ENCODE measurements at places on chromosomes 7 and 10. TPM values are rescaled to one million over a fixed set of nuclear protein-coding genes. Genes with fewer than 3 reads are reported as not detected.

- DNase-seq, result no peak
Measured at GRCh38 chr10:19077276-19077675, 28.7 kb downstream of the MALRD1 start.

DNA sequence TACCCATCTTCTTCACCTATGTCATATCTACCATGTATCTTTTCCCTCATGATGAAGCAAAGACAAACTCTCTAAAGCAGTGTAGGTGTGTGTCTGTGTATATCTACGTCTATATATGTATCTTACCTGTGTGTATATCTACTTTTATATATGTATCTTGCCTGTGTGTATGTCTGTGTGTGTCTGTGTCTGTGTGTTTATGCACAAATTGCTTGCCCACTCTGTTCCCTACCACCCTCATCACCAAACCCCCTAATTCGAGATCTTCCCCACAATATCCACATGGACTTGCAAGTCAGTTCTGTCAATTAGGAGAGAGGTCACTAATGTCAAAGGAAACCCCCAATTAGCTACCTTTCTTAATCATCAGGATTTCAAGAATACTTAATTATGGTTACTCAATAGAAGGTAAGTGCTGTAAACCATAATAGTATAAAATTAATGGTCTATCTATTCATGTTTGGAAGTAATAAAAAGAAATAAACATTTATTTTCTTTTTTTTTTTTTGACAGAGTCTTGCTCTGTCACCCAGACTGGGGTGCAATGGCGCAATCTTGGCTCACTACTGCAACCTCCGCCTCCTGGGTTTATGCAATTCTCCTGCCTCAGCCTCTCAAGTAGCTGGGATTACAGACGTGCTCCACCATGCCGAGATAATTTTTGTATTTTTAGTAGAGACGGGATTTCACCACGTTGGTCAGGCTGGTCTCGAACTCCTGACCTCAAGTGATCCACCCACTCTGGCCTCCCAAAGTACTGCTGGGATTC lies 43.6 kb downstream of the ANKRD61 start:
- no peak for DNase-seq

- DNase-seq, result no peak
Measured at GRCh38 chr7:152867502-152867874, 107.9 kb downstream of the ACTR3B start.

GRCh38 chr10:31751051-31751737 lies 177.4 kb downstream of the ARHGAP12 start:
- DNase-seq, result no peak

DNA sequence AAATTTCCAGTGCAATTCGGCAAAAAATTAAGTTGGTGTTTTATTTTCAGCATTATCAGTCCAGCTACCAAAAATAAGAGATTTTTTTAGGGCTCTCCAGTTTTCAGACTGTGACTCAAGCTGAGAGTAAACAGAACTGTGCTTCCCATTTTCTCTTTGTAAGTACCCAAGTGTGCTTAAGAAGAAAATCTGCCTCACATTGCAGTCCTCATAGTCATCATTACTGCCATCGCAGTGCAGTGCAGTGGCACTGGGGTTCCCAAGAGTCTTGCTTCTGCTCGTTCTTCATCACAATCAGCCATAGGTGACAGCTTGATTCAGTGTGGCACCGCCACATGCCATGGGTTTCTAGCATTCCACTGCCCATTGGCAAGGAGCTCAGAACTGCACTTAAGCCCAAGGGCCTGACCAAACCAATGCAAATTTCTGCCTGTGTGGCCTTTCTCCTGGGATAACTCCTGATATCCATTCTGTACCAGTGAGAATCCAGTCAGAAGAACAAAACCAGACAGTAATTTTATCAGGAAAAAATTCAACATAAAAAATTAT lies 25.6 kb upstream of the ERCC6 start:
- DNase-seq, result no peak

- DNase-seq, result no peak
Measured at GRCh38 chr10:5466451-5467206, 32.7 kb downstream of the CALML5 start.

DNA sequence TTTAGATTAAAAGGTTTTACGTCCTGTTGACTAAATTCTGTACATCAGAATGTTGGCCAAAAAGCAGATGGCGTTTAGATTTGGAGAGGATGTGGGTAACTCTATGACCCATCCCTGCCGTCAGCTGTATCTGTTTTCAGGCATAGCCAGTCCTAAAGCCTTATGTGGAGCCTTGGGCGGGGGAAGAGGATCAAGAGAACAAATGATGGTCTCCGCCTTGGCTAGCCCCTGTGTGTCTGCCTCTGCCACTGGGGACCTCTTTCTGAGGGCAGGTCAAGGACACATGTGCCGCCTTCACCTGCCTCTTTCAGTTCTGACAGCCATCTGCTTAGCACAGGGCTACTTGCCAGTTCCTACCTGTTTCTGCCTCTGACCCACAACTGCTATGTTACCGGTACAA lies 24.1 kb downstream of the PDSS1 start:
- no peak for DNase-seq

DNA sequence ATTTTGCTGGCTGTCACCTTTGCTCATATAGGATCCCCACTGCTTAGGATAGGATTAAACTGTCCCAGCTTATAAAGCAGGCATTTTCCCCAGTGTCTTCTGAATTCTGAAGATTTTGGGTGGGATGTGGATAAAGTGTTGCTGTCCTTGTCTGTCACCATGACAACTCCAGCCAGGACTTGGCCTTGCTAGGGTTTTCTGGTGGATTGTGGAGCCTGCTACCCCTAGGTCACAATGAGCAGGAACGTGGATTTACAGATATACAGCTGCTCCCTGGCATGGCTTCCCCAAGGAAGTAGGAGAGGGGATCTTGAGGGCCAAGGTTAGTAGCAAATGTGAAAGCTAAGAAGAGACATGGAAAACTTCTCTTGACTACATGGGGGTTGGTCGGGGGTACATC lies 220.7 kb downstream of the WDR11 start:
- DNase-seq, result no peak

DNA sequence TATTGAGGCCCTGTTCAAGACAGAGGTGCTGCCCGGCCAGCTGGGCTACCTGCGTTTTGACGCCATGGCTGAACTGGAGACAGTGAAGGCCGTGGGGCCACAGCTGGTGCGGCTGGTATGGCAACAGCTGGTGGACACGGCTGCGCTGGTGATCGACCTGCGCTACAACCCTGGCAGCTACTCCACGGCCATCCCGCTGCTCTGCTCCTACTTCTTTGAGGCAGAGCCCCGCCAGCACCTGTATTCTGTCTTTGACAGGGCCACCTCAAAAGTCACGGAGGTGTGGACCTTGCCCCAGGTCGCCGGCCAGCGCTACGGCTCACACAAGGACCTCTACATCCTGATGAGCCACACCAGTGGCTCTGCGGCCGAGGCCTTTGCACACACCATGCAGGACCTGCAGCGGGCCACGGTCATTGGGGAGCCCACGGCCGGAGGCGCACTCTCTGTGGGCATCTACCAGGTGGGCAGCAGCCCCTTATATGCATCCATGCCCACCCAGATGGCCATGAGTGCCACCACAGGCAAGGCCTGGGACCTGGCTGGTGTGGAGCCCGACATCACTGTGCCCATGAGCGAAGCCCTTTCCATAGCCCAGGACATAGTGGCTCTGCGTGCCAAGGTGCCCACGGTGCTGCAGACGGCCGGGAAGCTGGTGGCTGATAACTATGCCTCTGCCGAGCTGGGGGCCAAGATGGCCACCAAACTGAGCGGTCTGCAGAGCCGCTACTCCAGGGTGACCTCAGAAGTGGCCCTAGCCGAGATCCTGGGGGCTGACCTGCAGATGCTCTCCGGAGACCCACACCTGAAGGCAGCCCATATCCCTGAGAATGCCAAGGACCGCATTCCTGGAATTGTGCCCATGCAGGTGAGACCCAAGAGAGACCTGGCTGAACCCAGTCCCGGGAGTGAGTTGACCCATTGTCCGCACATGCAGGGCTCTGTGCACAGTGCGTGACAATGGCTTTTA lies 2.8 kb downstream of the RBP3 start:
- DNase-seq, result no peak

DNA sequence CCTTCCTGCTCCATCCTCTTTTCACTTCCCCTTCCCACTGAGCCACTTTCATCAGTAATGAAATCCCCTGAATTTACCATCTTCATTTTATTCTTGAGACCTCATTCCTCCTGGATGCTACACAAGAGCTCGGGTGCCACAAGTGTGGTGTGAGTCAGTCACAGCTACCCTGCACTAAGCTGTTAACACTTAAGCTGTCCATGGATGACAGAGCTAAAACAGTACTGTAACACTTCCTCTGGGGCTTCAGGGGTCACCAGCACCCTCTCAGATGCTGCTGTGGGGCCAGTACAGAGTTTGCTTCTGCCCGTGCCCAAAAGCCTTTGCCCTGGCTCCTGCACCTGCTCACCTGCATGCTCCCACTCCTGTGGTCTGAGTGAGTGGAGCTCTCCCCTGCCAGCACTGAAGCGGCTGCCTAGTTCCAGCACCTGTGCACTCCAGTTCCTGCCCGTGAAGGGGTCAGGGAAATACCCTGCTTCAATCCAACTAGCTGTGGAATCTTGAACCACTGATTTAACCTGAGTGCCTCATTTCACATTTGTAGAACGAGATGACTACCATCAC lies 71.9 kb downstream of the POT1 start:
- no peak for DNase-seq

DNA sequence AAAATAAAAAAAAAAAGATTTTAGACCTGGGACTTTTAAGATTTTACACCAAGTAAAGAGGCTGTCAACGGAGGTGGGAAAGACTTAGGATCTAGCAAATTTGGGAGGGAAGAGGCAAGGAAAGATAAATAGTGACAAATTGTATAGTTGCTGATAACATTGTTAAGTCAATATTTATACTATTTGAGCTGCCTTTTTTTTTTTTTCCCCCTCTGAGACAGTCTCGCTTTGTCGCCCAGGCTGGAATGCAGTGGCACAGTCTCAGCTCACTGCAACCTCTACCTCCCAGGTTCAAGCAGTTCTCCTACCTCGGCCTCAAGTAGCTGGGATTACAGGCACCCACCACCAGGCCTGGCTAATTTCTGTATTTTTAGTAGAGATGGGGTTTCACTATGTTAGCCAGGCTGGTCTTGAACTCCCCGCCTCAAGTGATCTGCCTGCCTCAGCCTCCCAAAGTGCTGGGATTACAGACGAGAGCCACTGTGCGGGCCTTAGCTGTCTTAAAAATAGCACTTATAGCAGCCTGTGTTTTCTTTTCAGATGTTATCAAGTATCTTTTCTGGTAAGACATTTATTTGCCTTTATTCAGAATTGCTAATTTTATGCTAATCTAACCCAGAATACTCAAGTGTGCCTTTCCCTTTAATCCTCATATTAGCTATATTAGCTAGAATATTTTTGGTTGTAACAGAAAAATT lies 94.5 kb downstream of the MMRN2 start:
- no peak for DNase-seq

GRCh38 chr7:41747961-41748360 lies 45.1 kb upstream of the INHBA start:
- DNase-seq, result no peak

- DNase-seq, result no peak
Measured at GRCh38 chr7:67487316-67487715, 490.7 kb downstream of the TYW1 start.

DNA sequence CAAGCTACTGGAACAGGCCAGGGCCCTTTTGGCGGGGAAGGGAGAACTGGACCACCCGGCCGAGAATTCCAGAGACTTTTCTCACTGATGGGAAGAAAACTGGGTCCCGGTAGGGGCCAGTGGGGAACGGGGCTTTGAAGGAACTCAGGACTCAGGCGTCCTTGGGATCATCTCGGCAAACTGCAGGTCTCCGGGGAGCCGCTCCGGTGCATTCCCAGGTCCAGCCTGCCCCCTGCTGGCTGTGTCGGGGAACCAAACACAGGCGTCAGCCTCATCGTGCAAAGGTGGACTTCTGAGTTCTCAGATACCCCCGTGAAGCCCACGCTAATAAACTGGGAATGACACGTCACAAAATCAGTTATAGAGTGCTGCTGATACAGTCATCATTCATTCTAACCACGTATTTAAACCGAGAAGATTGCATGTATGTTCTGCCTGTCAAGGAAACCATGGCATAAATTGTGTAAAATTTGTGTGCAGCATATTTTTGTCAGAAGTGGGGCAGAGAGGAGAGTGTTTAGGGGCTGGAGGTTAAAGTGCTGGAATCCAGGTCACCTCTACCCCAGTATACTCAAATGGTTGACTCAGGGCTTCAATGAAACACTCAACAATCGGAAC lies 76.1 kb upstream of the CPXM2 start:
- DNase-seq, result no peak

DNA sequence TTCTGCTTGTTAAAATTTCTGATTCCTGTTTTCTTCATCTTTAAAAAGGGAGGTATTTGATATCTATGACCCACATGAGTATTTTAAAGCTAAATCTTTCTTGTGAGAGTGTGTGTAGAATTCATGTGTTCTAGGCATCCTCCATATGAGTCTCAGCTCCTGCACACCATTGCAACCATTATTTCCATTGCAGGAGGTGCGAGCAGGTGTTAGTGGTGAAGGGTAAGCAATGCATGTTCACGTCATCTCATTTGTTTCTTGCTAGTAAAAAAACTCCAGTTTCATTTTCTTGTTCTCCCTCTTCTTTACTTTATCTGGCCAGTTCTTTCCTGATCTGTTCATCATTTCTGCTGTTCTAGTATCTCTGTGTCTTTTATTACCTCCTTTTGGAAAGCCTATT lies 100.5 kb downstream of the ADRA2A start:
- DNase-seq, result no peak

DNA sequence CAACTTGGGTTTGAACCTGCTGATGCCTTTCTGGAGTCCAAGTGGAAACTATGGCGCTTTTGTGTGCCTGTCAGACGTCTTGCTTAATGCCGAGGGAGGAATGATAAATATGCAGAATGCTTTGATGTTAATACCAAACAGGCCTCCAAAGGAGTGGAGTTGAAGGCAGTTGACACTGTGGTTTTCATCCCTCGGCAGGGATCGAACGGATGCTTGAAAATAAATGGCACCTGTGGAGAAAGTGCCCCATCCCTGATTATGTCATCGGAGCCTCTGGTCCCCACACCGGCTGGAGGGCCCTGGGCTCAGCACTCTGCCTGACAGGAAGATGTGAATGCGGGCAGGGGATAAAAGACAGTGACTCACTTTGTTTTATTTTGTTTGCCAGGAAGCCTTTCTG lies 148.7 kb upstream of the GPR26 start:
- DNase-seq, result no peak

- DNase-seq, result no peak
Measured at GRCh38 chr7:111098011-111098925, 7.3 kb downstream of the LRRN3 start.

GRCh38 chr10:103584216-103585010 lies 90.9 kb downstream of the NEURL1 start:
- no peak for DNase-seq

DNA sequence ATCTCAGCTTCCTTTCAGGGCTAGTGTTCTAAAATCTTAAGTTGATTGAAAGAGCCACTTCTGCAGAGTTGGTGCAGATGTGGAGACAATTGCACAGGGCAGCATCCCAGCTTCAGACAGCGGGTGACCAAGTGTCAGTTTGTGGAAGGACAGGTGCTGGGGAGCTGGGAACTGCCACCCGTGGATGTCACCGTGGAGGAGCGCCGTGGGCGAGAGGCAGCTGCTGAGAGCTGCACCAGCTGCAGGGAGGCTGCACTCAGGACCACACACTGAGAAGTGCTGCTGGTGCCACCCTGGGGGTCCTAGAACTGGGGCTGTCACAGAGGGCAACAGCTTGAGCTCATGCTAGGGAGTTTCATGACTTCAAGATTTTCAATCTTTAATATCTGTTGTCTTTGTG lies 543.0 kb upstream of the FZD8 start:
- DNase-seq, result no peak

The SLC39A12 gene
- not detected for total RNA-seq

The PLPP4 gene
- 3.9 TPM for total RNA-seq

The LIPJ gene
- not detected for total RNA-seq

The FAM131B gene
- 1.5 TPM for total RNA-seq

The ZNF862 gene
- total RNA-seq, result 8.0 TPM

The NRAP gene
- total RNA-seq, result not detected
